Central memory CD4-positive, alpha-beta T cell (primary cell): ENCODE measurements at places on chromosomes 1 and 21.

- DNase-seq, result peak; percentile 63
Observed at GRCh38 chr1:156583821-156584622, 4.5 kb downstream of the TTC24 start.

DNA sequence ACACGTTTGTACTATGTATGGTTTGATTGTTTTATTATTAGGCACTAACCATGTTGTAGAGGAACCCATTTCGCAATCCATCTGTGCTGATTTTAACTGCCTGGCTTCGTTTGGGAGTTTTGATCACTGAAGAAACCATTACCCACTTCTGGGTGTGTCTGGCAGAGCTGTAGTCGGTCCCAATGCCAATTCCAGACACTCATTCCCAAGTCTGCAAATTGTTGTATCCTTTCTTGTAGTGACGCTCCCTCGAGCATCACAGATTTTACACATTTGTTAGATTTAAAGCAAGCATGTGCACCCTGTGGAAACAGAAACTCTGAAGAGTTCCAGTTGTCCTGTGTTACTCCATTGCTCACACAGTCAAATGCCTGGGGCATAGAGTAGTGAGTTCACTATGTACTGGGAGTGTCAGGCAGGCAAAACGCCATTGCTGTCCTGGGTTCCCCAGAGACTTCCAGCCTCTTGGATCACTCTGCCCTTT, 31.0 kb upstream of the EFCAB14 start:
- DNase-seq, result no peak

DNA sequence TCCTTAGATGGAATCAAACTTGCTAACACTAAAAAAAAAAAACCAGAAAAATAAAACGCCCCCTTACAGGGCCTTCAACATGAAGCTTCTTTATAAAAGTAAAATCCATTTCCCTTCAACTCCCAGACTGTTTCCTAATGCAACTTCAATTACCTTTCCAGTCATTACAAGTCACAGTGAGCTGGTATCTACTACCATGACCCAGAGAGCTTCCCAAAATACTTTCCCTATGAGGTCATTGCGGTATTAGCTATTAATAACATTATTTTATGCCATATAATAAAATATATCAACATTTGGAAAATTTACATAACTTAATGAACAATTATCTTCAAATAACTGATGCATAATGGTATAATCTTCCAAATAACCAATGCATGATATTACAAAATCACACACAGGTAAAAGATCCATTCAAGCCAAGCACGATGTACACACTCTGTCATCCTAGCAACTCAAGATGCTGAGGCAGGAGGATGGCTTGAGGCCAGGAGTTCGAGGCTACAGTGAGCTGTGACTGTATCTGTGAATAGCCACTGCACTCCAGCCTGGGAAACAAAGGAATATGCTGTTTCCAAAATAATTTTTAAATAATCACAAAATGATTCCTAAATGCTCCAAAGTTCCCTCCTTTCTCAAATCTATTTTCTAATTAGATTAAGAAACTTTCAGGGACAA, 24.1 kb downstream of the EIF4G3 start:
- no peak for DNase-seq

- DNase-seq, result no peak
Observed at GRCh38 chr1:59397139-59397858, 100.4 kb downstream of the FGGY start.

DNA sequence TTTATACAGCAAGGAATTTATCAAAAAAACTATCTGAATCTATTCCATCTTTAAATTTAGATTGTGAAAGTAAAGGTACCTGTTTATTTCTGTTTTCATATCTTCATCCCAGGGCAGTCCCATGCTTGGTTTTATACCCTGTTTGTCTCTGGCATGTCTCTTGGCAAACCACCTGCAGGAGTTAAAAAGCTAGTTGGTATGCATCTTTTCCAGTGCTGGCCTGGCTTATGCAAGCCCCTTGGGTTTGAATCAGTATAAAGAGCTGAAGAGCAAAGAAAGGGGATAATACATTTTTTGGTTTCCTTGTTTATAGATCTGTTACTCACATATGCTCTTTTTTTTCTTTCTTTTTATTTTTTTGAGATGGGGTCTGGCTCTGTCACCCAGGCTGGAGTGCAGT, 37.8 kb downstream of the LRRC8C start:
- no peak for DNase-seq

DNA sequence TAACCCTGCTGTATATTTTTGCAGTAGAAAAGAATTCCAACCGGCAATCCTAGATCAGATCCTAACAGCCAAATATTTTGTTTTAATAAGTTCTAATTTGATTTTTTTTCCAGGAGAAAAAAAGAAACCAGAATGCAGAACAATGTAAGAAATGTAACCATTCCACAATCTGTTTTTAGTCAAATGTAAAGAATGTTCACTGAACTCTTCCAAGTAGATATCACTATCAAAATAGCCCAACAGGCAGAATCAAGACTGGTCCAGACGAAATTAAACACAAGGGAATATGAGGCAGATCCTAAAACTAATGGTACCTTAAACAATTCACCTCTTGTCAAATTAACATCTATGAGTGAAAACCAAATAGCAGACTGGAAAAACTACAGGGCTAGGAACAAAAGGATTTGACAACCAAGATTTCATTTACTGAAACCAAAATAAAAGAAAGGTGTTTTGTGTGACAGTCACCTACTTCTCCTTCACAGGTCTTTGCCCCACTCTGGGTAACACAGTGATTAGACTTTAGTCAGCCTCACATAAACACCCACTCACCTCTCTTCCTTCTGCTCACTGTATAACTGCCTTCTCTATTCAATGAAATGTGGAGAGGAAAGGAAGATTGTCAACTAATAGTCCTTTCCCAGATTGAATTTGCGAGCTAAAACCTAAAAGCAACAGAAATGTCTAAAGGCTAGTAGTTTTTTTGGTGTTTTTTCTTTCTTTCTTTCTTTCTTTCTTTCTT, 137.9 kb downstream of the FAF1 start:
- no peak for DNase-seq
